ENCODE measurements at places on chromosomes 2 and 18. TPM values are rescaled to one million over a fixed set of nuclear protein-coding genes. Genes with fewer than 3 reads are reported as not detected.

DNA sequence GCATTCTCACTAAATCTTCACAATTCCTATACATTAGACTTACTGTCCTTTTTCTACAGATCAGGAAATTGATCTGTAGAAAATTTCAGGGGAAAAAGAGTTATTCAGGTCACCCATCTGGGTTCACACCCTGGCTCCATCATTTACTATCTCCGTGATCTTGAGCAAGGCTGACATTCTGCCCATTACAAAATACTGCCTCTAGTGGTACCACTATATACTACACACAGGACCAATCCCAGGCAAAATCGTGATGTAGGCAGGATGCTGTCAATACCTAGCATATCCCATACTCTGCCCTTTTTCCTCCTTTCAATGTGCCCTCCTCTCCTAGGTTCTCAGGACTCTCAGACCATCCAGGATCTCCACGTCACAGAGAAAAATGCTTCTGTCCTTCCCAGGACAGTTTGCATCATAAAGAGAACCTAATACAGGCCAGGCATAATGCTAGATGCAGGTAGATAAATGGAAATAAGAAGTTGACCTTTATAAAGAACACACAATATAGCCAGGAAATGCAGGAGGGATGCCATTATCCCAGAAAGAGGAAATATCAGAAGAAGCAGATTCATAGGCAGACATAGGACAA, 101.9 kb downstream of the CDH20 start:
- DNase-seq = no peak

DNA sequence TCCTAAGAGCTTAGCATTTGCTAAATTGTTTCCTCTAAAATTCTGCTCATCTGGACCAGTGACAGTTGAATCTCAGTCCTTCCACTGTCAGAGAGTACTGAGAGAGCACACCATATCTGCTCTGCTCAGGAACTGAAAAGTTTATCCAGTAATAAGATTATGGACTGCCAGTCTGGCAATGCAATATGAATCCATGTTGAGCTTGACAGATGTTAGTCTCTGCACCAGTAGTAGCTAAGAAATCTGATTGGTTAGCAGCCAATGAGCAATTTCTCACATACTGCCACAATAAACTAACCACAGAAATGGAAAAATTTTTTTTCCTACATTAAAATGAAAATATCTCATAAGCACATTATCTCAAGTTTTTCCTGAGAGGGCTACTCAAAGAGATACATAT, 2.3 kb downstream of the PRKD3 start:
- no peak for DNase-seq

GRCh38 chr2:157470321-157470720, 26.4 kb upstream of the CYTIP start:
- no peak for DNase-seq

CNOT9 gene
- total RNA-seq = 28.9 TPM

PTPRM gene
- 92.5 TPM for total RNA-seq
